Upper lobe of left lung (tissue), 6 donors: ENCODE measurements at places on chromosomes 2 and 18. TPM values are rescaled to one million over a fixed set of nuclear protein-coding genes. Genes with fewer than 3 reads are reported as not detected.

CRYBA2 gene
- not detected for total RNA-seq

HS6ST1 gene
- total RNA-seq: 96.8 TPM

THOC1 gene
- 93.2 TPM for total RNA-seq

CROCC2 gene
- total RNA-seq: 0.23 TPM

SKA1 gene
- total RNA-seq: 1.5 TPM

CYP27A1 gene
- 130 TPM for total RNA-seq

SUPT7L gene
- total RNA-seq: 23.6 TPM

LBX2 gene
- total RNA-seq: 3.6 TPM

TMEM198 gene
- total RNA-seq: 2.7 TPM

GPBAR1 gene
- total RNA-seq: 6.4 TPM

GPAT2 gene
- 6.2 TPM for total RNA-seq

CXCR4 gene
- 67.5 TPM for total RNA-seq

IL36RN gene
- not detected for total RNA-seq

SCN3A gene
- 0.55 TPM for total RNA-seq

NAT8 gene
- total RNA-seq: not detected

KIF5C gene
- total RNA-seq: 0.46 TPM

SCYGR4 gene
- not detected for total RNA-seq

SPEG gene
- 4.2 TPM for total RNA-seq
